Left ventricle myocardium superior (tissue), 1 donor: ENCODE measurements at places on chromosomes 2 and 18. TPM values are rescaled to one million over a fixed set of nuclear protein-coding genes. Genes with fewer than 3 reads are reported as not detected.
A peak's percentile ranks its signal among the peaks of the same experiment; 100 is the strongest.

DNA sequence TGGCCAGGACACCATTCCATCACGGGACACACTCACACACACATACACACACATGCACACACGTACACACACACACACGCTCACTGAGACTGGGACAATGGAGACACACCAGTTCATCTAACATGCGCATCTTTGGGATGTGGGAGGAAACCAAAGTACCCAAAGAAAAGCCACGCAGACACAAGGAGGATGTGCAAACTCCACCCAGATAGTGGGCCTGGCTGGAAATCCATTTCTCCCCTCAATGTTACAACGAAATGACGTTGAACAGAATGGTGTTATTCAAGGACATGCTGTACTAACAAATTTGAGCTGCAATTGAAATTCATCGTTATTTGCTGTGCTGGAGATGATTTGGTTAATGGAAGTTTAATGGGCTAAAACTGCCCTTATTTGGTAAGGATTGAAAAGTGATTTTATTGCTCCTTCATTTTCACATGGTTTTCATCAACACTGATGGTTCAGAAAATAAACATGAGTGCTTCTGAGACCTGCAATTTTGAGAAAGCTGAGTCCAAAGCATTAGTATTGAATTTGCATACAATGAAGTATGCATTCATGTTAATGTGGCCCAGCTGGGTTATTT is 110.0 kb downstream of the KCNE4 start:
- no peak for DNase-seq

GRCh38 chr2:8588831-8589191 is 93.0 kb upstream of the ID2 start:
- no peak for DNase-seq

DNA sequence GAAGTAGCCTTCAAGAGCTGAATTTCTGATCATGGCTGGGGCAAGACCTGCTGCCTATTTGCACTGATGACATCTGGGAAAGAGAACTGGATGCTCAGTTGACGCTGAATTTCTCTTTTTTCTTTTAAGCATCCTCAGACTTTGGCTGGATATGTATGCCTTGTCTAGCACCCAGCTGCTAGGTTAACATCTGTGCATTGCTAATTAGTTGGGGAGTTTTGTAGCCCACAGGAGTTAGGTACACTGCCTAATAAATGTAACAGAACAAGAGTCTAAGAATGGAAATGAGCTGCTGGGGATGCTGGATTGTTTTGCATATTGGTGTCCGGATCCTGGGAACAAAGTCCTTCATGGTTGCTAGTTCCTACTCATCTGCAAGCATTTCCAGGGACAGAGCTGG is 40.9 kb upstream of the STPG4 start:
- no peak for DNase-seq

DNA sequence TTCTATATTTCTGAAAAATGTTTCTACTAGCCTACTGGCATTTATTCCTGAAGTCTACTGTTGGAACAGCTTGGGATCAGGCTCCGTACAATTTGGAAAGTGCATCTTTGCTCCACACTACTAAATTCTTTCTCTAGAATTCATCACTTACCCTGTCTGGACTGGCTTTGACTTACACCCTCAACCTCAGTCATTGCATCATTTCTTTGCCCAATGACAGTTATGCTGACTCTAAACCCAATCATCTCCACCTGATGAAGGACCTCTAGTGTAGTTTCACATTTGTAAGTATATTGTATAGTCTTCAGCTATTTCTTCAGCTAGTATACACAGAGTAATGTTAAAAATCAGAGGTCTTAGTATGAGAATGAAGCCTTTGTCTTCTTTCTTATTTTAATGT is 359.6 kb upstream of the MC4R start:
- no peak for DNase-seq

DNA sequence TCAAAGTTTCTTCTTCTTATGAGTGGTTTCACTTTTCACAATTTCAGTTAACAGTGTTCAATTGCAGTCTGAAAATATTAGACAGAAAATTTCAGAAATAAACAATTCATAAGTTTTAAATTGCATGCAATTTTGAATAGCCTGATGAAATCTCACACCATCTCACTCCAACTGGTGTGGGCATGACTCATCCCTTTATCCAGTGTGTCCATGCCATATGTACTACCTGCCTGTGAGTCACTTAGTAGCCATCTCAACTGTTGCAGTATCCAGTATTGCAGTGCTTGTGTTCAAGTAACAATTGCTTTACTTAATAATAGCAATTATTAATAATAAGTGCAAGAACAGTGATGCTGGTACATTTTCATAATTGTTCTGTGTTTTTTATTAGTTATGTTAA is 1202.5 kb downstream of the DSC3 start:
- no peak for DNase-seq

GRCh38 chr2:10267551-10268465 is 34.9 kb upstream of the HPCAL1 start:
- DNase-seq, result peak; percentile 83

DNA sequence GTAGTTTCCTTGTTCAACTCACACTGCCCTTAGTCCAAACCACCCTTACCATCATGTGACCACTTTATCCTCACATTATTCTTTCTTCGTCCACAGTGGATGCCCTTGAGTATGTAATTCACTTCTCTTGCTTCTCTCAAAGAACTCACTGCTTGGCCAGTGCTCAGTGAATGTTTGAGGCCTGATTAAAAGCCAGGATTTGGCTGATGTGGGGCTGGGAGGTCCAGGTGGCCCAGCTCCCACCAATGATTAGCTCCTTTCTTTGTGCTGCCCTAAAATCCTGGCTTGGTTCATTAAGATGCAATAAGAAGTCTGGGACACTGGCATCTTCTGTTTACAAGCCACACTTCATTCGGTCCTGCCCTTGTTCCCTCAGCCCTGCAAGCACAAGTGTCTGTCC is 97.8 kb upstream of the CELF4 start:
- DNase-seq, result no peak

GRCh38 chr2:132936791-132937190 is 266.8 kb upstream of the LYPD1 start:
- DNase-seq, result no peak

GRCh38 chr2:68865108-68865507 is 6.1 kb downstream of the BMP10 start:
- no peak for DNase-seq

DNA sequence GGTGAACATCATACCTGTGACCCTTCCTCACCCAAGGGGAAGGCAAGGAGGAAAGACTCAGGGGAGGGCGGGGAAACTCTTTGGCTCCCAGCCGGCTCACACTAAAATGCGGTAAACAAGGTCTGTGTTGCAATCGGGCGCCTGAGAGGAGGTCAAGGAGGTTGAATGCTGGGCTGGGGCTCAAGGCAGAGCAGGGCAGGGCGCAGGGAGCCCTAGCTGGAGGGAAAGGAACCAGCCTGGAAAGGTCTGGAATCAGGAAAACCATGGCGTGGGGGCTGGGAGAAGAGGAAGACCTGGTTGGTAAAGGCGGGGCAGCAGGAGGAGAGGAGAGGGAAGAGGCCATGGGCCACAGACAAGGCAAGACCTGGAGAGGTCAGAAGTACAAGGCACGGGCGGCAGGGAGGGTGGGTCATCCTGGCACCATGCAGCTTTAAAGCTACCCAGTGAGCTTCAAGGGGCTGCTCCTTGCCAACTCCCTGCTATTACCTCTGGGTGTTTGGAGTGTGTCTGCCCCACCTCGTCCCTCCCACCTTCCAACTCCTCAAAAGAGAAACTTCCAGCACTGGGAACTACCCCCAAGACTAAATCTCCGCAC is 4.8 kb upstream of the TMEM37 start:
- no peak for DNase-seq

DNA sequence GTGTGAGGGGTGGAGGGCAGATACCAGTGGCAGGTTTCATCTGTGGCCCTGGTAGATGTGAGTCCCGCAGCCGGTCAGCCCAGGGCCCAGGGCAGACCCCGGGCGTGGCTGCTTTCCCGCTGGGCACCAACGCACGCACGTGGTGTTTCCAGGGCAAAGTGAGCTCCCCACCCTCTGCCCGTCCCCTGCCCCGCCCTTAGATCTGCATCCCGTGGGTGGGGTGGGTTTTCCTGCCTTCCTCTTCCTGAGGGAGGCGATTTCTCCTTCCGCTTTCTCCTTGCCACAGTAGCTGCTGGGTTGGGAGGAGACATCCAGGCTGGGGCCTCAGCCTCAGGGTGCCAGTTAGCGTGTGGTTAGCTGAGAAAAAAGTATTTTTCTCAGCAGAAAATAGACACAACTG is 49.6 kb downstream of the ODC1 start:
- peak; percentile 58 for DNase-seq

DNA sequence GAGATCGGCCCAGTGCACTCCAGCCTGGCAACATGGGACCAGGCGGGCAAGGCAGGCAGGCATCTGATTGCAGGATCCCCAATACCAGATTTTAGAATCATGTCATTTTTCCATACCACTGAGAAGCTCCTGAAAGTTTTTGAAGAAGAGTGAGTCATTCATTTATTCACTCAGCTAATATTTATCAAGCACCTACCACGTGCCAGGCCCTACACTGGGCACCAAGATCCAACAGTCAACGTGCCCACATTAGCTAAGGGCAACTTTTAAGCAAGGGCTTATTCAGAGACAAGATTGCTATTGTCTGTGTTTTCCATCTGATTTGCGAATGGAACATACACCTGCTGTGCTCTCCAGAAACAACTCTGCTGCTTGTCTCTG is 126.8 kb upstream of the LGALSL start:
- DNase-seq, result no peak

- no peak for DNase-seq
Measured at GRCh38 chr2:238739668-238740067, 108.2 kb upstream of the TWIST2 start.

DNA sequence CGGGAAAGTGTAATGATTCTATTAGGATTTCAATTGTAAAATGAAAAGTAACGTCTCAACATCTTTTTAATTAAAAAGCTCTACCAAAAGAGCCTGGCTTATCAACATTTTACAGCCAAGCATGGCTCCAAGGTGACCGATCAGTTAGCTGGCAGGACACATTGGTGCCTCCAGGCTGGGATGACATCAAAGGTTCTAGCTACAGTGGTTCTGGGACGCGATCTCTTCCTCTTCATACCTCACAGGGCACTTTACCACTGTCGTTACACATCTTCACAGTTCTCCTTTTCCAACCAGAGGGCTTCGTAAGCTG is 693 bp downstream of the ORC2 start:
- peak; percentile 34 for DNase-seq

- DNase-seq, result no peak
Measured at GRCh38 chr18:63681449-63682340, 20.0 kb upstream of the SERPINB3 start.

- peak; percentile 66 for DNase-seq
Measured at GRCh38 chr2:96409820-96410164, 74.2 kb downstream of the NCAPH start.

DNA sequence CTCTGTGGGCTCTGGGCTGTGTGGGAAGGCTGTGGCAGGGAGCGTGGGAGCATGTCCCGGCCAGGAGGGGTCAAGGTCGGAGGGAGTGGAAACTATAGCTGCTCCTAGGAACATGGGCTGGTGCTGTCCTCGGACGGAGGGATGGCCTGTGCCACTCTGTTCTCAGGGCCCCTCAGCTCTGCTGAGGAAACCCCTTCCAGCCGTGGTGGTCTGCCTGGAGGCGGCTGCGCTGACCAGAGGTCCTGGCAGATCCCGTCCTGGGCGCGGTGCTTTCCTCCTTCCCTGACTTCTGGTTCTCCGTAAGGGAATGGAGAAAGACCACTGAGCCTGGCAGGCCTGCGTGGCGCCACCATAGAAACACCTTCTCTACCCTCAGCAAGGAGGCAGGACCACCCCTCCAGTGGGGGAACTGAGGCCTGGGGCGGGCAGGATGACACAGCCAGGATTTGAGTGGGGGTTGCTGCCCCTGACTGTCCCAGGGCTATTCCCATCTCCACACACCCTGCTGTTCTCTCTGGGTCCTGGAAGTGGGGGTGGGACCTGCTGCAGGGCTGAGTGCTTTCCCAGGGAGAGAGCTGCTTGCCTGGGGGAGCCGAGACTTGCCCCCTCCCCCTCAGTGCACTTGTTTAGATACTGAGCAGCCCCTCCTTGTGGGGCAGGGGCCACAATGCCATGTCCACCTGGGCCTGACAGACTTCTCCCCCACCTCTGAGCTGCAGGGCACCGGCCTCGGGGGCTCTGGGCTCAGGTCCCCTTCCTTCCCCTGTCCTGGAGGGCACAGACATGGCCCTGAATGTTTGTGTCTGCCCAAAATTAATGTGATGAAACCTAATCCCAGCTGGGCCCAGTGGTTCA is 301.0 kb upstream of the HS6ST1 start:
- peak; percentile 14 for DNase-seq

DNA sequence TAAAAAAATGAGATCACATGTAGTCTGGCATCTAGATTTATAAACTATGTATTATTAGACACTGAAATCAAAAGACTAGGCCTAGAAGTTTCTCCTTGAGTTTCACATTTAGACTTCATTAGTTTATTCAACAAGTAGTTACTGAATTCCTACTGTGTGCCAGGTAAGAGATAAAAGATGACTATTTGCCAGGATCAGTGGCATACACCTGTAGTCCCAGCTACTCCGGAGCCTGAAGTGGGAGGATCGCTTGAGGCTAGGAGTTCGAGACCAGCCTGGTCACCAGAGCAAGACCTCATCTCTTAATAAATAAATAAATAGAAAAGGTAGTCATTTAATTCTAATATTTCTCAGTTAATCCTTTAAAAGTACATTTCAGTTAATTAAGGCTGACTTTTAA is 2.1 kb downstream of the FAM98A start:
- no peak for DNase-seq

DNA sequence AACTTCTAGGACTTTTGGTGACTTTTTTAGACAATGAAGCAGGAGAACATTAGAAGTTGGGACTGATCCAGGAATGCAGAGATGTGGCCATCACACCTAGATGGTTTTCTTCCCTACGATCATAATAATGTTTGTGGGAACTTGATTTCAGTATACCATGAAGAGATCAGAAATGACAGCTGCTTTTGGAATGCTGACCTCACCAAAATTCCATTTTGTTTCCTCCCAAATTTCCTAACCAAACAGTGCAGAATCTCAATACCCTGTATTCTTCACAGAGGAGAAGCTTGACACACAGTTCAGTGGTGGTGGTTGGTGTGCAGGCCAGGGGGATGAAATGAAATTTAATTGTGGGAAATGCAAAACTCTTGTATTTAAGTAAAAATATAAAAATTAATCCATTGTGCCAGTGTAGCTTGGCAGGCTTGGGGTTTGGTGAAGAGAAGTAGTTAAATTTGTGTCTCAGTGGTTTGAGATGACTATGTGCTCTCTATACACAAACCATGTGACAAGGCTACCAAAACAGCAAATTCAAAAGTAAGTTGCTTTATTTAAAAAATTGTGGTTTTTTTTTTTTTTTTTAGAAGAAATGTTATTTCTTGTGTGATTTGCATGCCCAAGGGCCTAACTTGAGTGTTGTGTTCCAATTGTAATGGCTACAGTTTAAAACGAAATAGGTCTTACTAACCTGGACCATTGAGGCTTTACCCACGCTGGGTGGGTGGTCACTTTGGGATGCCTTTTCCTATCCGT is 252.4 kb downstream of the LPIN1 start:
- DNase-seq, result no peak

GRCh38 chr2:127437781-127438726 is 19.8 kb downstream of the PROC start:
- no peak for DNase-seq

SKA1 gene
- 0.20 TPM for total RNA-seq

TXNDC2 gene
- not detected for total RNA-seq

TMEFF2 gene
- 0.10 TPM for total RNA-seq

MEP1B gene
- not detected for total RNA-seq

SPHKAP gene
- total RNA-seq, result 124 TPM

TUBB8B gene
- total RNA-seq, result not detected
